ENCODE measurements at places on chromosomes 3 and 15. TPM values are rescaled to one million over a fixed set of nuclear protein-coding genes. Genes with fewer than 3 reads are reported as not detected.
A peak's percentile ranks its signal among the peaks of the same experiment; 100 is the strongest.

LSMEM2 gene
- total RNA-seq = not detected

ANKRD34C gene
- not detected for total RNA-seq

CTSH gene
- 8.8 TPM for total RNA-seq

ARPC4 gene
- total RNA-seq = 203 TPM

IMPG2 gene
- 0.36 TPM for total RNA-seq

SLC22A13 gene
- 0.29 TPM for total RNA-seq

GOLGA8R gene
- 3.3 TPM for total RNA-seq

AGTR1 gene
- 13.3 TPM for total RNA-seq

MYH15 gene
- 0.36 TPM for total RNA-seq

KPNA1 gene
- total RNA-seq = 44.5 TPM

TEX55 gene
- not detected for total RNA-seq

RBP2 gene
- not detected for total RNA-seq

SMC4 gene
- 44.2 TPM for total RNA-seq

GRCh38 chr3:29683018-29683993 lies 402.4 kb downstream of the RBMS3 start:
- peak; percentile 48 for DNase-seq

- no peak for DNase-seq
Observed at GRCh38 chr15:96702589-96702988, 372.1 kb downstream of the NR2F2 start.

- no peak for DNase-seq
Observed at GRCh38 chr15:54820098-54820497, 376.6 kb downstream of the RSL24D1 start.

DNA sequence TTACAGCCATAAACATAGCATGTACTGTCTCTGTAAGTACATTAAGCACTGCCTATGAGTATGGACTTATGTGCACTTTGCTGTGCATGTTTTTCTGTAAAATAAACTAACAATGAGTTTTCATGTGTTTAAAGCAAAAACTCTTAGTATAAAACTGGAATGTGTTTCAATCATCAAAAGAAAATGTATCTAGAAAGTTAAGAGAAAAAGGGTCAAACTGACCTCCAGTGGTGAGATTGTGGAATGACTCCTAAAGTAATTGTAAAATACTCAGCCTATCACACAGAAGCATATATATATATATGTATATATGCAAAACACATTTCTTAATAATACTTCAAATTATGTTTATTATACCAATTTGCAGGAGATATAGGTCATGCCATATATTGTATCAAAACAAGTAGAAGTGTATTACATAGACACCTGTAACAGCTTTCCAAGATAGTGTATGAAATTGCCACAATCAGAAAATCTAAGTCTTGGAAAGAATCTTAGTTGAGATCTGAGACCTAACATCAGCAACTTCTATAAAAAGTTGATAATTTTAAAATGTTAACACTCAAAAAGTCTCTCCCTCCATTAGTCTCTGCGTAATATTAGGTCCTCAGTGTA lies 199.6 kb downstream of the FMN1 start:
- DNase-seq = no peak

DNA sequence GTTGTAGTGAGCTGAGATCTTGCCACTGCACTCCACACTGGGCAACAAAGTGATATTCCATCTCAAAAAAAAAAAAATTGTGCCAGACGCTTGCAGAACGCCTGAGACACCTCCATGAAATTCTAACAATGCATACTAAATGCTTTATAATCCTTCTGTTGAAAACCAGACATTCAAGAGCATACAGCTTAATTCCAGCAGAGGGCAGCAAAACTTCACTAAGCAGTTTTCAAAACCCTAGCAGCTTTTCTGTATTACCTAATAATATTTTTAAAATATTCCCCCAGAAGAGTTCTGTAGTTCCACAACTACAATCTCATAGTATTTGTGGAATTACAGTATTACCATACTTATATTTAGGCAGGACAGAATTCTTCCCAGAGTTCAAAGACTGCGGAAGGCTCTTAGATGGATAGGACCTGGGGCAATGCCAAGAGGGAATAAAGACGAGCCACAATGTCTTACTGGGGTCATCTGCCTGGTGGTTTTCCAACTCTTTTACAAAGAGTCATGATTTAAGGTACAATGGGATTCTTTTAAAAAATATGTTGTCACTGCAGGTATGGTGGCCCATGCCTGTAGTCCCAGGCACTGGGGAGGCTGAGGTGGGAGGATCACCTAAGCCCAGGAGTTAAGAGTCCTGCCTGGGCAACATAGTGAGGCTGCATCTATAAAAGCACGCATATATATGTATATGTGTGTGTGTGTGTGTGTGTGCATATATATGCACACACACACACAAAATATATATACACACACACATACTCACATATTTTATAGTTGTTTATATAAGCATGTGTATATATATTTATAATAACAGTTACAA lies 19.6 kb upstream of the TASOR start:
- peak; percentile 79 for DNase-seq

DNA sequence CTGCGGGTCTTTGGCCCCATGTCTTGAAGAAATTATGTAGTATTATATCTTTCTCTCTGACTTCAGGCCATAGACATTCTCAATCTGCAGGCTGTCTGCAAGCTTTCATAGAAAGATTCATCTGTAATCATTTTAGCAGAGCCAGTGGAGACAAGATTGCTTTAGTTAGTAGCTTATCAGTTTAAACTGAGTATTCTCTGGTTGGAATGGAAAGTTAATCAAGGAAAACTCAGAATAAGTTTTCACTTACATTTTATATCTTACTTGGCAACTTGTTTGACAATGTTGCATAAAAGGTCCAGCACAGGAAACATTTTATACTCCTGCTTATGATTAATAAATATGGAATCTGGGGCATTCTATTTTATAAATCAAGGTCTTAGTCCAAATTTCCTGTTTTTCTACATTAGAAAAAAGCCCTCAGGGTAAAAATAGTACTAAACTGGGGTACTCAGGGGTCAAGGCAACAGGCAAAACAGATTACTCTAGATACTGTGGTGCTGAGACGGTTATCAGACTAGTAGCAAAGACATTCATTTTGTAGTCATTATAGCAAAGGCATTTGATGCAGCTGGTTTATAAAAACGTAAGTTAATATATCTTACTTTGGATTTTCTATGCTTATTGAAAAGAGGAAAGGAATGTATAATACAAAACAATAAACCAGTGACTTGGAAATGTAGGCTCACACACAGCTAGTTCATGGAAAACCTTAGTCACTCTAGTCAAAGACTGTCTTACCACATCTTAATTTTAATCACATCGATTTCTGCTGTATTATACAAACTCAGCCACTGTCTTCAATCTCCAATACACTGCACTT lies 45.2 kb upstream of the FILIP1L start:
- DNase-seq = peak; percentile 49

GRCh38 chr3:158095814-158096704 lies 10.2 kb downstream of the SHOX2 start:
- no peak for DNase-seq

DNA sequence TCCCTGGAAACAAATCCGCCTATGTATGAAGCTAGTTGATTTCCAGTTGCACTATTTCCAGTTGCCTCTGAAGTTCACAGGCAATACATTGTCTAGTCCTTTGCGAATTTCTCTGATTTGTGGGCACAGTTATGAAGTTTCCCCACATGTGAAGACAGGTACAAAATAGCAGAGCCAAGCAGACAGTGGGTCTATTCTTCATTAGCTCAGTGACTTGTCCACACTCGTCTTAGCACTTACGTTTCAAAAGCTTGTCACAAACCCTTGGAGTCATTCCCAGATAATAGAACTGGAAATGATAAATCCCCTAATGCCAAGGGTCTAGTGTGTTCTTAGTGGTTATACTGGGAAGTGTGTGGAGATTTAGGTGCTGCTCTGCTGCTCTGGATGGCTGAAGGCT lies 14.5 kb downstream of the SRPRB start:
- DNase-seq = no peak

- DNase-seq = no peak
Observed at GRCh38 chr3:106611841-106612240, 743.0 kb upstream of the CBLB start.

DNA sequence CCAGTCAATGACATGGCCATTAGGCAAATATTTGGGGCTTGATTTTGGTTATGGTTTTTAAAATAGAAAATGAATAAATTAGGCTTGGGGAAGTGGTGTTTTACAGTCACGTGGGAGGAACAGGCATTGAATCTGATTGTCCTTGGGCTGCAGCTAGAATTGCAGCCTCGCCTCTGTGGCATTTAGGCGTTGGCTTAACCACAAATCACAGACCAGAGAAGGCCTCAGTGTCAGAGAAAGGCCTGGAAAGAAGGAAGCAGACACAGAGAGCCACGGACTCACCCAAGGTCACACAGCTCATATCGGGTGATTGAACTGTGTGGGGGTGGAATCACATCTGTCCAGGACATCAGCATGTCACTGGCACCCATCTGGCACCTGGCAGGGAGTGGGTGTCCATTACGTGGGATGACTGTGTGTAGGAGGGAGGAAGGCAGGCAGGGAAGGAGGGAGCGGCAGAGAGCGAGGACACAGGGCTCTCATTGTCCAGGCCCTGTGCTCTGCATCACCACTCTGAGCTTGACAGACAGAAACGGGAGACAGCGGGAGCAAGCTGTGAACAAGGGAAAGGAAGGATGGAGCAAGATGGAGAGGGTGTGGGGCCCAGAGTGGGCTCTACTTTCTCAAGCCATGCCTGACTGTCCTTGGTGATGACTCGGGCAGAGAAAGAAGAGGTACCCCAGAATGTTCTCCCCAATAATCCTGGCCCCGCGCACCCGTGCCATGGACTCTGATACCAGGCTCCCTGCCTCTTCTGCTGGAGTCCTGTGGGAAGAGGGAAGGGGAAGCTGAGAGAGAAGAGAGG lies 186.4 kb downstream of the FAM43A start:
- DNase-seq = no peak

DNA sequence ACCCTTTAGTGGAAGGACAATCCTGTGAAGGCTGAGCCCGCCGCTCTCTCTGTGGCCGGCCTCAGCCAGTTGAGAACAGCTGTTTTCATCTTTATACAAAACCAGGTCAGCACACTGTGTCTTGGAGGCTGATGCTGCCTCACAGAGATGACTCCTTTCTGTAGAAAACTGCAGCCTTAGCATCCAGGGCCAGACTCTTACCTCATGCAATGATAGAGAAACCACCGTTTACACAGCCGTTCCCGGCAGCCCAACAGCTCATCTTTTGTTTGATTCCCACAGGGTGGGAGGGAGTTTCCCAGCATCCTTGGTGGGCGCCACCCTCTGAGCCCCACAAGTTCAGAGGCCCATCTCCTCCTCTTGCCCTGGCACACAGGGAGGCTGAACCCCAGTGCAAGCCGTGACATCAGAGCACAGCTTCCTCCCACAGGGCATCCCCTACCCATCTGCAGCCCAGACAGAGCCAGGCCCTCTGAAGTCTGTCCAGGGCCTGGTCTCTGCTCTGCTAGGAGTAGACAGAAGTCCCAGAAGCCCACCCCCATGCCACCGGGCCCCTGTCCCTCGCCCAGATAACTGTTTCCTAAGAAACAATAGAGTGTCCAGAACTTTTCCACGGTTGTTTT lies 105.0 kb downstream of the LRRK1 start:
- DNase-seq = peak; percentile 67

DNA sequence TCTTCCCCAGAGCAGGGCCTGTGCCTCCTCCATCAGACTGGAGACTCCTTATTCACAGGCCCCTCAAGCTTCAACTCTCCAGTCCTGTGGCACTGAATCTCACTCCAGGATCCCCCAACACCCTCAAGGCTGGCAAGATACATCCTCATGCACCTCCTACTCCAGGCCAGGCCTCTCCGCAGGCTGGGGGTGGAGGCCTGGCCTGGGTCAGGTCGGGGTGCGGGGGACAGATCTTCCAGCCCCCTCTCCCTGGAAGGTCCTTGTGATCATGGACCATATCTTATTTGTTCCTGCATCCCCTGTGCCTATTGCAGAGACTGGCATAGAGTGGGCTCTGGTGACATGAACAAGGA lies 147.3 kb downstream of the SMAD6 start:
- no peak for DNase-seq

GRCh38 chr3:59082106-59082505 lies 32.3 kb upstream of the CFAP20DC start:
- no peak for DNase-seq

DNA sequence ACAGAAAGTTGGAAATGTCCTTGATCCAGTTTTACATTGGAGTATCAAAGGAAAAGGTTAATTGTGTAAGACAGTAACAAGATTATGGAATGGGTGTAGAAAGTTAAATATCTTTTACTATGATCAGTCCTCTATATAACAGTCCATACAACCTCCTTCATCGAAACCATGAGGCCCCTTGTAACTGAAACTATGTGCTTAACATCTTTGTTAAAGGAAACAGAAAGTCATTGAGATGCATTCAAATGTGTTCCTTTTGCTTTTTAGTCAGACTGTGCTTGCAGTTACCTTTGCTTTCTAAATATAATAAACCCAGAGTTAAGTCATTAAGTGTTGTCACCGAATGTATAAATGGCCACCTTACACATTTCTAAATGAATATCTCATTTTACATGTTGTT lies 1298.5 kb downstream of the ROBO2 start:
- DNase-seq = no peak

- no peak for DNase-seq
Observed at GRCh38 chr15:101608201-101608600, 44.0 kb downstream of the TM2D3 start.

DNA sequence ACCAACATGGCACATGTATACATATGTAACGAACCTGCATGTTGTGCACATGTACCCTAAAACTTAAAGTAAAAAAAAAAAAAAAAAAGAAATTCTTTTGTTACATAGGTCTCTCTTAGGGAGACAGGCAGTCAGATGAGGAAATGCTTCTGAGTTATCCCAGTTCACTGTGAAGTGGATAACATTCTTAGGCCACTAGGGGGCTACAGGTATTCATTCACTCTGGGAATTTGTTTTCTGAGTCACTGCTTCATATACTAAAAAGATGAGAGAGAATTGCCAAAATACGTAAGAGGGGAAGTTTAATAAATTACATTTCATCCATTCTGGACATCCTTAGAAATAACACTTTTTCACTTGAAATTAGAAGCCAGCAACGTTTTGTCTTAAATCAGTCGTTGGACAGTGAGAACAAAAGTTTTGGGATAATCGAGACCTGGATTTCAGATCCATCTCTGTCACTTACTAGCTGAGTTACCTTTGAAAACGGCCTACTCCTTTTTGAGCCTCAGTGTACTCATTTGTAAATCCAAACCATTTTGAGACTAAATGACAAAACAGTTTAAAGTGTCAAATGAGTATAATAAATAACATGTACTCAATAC lies 738.4 kb upstream of the ALCAM start:
- DNase-seq = peak; percentile 80

GRCh38 chr3:159902546-159903314 lies 85.9 kb upstream of the IL12A start:
- no peak for DNase-seq
